ENCODE measurements at places on chromosomes 5 and 9. TPM values are rescaled to one million over a fixed set of nuclear protein-coding genes. Genes with fewer than 3 reads are reported as not detected.

The MEIKIN gene
- total RNA-seq = not detected

GRCh38 chr9:77092536-77092935 lies 73.1 kb downstream of the FOXB2 start:
- DNase-seq = no peak

DNA sequence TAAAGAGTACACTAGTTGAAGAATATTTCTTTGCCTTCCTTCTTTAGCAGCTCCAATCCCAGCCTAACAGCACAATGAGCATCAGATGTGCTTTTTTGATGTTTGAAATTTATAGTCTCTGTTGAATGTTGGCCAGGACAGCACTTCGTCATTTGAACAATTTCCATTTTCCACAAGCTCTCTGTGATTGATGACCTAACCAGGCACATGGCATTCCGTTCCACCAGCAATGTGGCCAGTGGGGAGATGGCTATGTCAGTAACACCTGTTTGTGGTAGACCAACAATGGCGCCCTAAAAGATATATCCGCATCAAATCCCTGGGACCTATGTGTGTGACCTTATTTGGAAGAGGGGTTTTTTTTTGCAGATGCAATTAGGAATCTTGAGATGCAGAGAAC lies 66.8 kb downstream of the PALM2AKAP2 start:
- no peak for DNase-seq

DNA sequence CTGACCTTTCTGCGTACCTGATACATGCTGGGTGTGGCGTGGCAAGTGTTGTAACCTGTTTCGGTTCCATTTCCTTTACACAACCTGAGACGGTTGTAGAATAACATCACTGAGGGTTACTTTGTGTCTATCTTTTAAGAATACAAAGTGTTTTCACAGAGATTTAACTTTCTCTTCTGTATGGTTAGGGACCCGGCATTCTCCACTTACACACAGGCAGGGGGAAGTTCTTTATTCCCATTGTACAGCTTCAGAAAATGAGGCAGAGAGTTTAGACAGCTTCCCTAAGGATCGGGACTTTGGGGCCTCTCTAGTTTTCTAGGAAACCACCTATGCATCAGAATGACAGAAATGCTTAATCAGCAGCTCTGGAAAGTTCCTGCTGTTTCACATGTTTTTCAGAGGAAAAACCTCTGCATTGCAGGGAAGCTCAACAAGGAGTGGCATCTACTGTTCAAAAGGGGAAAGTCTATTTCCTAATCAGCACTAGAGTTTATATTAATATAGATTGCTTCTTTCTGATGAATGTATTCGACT lies 41.3 kb downstream of the CAST start:
- DNase-seq = no peak

- DNase-seq = no peak
Observed at GRCh38 chr5:136034492-136034891, 5.7 kb downstream of the TGFBI start.

DNA sequence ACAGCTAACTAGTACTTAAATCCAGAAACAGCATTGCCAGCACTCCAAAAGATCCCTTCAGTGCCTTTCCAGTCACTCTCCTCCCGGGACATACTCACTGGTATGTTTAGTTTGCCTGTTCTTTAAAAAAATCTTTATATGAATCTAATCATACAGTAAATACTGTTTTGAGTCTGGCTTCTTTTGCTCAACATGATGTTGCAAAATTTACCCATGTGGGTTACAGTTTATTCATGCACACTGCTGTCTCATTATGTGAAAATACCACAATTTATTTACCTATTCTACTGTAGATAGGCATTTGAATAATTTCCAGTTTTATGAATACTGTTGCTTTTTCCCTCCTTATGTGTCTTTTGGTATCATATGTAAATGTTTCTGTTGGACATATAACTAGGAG lies 13.5 kb downstream of the NDFIP1 start:
- no peak for DNase-seq

- DNase-seq = no peak
Observed at GRCh38 chr5:132679717-132680380, 6.1 kb downstream of the IL4 start.

The GFRA3 gene
- total RNA-seq = 0.83 TPM

The PALM2AKAP2 gene
- not detected for total RNA-seq

All from Calu3 (cell line).